Heart left ventricle (tissue), 16 donors: ENCODE measurements at places on chromosomes 5 and 9.

DNA sequence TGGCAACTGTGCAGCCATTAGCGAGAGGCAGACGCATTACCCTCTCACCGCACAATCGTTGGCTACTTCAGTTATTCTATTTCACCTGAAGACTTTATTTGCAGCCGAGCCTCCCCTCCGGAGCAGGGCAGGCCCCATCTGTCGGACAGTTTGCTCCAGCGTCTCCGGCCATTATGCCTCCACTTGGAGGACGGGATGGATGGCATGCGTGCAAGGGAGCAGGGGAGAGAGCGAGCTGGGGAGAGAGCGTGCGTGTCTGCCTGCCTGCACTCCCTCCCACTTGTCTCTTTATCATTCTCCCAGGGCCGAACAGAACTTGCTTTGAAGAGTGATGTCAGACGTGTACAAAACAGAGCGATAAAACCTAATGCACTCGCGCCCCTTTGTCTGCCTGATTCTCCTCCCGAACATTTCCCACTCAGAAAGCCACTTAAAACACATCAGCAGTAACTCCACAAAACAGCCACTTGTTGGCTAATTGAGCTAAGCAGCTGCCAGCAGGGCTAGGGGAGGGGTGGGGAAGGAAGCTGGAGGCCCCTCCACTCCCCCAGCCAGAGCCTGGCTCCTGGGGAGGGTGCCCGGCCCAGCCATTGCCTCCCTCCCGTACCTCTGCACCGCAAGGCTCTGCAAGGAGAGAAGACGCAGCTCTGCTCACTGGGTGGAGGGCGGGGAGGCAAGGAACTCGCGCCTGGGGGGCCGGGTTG lies 43.4 kb upstream of the FUBP3 start:
- no peak for DNase-seq

DNA sequence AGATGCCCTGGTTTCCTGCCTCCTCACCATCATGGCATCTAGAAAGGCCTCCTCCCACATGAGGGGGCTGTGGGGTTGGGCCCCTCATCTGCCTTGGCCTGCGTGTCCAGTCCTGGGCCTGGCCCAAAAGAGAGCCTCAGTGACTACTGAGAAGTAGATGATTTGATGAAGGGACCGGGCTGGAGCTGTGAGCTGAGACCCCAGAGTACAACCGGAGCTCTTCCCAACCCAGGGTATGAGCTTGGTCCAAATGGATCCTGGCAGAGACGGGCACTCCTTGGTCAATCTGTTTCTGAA lies 62.9 kb downstream of the FGF18 start:
- DNase-seq = no peak

DNA sequence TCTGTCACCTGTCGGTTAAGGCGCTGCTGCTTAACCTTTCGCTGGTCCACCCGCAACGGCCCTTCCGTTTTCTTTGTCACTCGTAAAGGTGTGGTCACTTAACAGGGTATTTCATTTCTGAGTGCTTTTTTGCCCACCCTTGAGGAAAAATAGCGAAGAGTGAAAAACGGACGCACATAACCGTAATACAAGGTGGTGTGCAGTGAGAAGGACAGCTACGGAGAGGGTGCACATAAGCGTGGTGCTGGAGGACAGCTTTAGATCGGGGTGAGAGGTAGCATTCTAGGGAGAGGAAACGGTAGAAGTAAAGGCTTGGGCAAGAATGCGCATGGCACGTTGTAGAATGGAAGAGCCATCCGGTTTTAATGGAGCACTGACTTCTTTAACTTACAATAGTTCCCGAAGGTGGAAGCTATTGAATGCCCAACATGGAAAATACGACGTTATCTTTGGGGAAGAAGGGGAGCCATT lies 761 bp downstream of the CCT5 start:
- no peak for DNase-seq

- DNase-seq = no peak
These were observed 305.1 kb upstream of the RGMB start for GRCh38 chr5:98468188-98468869.

DNA sequence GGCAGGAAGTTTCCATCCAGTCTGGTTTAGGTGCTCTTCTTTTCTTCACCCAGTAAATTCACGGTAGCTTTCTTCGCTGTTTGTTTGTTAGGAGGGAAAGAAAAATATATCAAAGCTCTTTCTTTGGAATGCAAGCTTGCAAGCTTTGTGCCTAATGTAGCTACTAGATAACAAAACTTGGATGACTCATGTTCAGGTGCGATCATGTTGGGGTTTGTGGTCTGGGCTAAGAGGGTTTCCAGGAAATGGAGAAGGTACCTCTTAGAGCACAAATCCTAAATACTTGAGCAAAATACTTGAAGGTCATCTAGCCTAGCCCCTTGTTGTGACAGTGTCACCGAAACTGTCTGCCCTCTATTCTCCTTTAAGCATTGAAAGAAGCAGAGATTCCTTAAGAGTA lies 17.7 kb downstream of the SRP19 start:
- DNase-seq = no peak

- no peak for DNase-seq
These were observed 625 bp upstream of the UBLCP1 start for GRCh38 chr5:159262472-159262858.

DNA sequence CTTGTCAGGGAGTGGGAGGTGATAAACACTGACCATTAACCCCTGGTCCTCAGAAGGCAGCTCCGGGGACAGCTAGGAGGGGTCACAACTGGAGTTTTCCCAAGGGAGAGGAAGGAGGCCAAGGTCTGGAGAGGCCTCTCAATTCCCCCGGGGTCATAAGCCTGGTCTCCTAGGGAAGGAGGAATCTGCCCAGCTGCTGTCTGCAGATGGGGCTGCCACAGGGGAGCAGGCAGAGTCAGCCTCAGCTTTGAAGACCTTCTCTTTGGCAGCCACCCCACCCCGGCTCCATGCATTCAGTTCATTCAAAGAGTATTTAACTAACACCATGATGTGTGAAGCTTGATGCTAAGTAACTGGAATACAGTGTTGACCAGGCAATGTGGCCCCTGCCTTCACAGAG lies 74.6 kb upstream of the HSPA9 start:
- no peak for DNase-seq

DNA sequence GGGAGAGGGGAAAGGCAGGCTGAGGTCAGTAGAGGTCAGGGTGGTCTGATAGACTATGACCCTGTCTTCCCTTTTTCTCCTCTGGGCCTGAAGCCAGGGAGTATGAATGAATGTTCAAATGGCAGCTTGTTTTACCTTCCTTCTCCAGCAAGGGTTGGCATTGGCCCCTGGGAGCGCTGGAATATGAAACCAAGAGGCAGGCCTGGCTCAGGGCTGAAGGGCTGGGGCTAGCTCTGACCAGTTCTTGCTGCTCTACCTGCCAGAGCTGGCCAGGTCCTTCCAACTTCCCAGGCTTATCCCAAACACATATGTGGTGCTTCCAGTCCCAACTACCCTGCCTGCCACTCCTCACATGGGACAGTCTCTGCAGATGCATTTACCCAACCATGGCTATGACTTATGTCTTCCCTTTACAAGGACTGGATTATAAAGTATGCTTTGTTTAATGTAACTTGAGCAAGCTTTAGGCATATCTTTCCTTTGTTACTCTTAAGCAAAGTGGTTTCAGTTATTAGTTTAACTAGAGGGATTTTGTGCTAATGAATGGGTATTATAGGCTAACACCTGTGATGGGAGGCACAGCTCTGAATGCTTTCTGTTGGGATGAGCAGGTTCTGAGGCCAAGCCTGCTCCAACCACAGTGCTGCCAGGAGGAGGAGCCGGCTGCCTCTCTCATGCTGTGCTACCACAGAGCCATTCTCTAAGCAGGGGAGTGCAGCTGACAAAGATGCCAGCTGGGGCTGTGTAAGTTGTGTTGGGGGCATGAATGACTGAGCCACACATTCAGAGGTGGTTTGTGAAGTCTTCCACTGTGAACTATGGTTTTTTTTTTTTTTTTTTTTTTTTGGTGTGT lies 6.1 kb downstream of the CCNI2 start:
- no peak for DNase-seq

- no peak for DNase-seq
These were observed 212.2 kb downstream of the PCSK1 start for GRCh38 chr5:96220610-96221390.

GRCh38 chr5:73652391-73652790 lies 26.4 kb downstream of the ARHGEF28 start:
- DNase-seq = no peak

DNA sequence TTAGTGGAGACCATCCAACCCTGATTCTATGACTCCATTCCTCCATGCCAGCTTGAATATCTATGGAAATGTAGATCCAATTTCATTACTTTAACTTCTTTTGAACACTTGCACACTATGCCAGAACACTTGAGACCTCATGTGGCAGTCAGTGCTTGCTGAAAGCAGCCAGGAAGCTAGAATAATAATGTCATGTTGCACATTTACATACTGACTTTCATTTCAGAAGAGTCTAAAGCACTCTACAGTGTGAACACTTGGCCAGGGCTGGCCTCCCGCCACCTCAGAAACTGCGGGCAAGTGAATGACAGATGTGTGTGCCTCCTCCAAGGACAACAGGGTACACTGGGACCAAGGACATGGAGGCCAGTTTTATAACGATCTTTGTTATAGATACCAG lies 97.3 kb downstream of the SLF1 start:
- no peak for DNase-seq

DNA sequence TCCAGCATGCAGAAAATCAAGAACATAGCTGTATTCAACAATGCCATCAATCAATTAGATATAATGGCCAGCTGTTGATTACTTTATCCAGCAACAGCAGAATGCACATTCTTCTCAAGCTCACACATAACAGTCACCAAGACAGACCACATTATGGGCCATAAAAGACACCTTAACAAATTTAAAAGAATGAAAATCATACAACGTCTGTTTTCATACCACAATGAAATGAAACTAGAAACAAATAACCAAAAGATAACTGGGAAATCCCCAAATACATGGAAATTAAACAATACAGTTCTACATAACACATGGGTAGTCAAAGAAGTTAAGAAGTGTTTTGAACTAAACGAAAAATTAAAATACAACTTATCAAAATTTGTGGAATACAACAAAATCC lies 130.9 kb upstream of the GNA14 start:
- no peak for DNase-seq

GRCh38 chr5:3786165-3786564 lies 190.5 kb downstream of the IRX1 start:
- DNase-seq = no peak

DNA sequence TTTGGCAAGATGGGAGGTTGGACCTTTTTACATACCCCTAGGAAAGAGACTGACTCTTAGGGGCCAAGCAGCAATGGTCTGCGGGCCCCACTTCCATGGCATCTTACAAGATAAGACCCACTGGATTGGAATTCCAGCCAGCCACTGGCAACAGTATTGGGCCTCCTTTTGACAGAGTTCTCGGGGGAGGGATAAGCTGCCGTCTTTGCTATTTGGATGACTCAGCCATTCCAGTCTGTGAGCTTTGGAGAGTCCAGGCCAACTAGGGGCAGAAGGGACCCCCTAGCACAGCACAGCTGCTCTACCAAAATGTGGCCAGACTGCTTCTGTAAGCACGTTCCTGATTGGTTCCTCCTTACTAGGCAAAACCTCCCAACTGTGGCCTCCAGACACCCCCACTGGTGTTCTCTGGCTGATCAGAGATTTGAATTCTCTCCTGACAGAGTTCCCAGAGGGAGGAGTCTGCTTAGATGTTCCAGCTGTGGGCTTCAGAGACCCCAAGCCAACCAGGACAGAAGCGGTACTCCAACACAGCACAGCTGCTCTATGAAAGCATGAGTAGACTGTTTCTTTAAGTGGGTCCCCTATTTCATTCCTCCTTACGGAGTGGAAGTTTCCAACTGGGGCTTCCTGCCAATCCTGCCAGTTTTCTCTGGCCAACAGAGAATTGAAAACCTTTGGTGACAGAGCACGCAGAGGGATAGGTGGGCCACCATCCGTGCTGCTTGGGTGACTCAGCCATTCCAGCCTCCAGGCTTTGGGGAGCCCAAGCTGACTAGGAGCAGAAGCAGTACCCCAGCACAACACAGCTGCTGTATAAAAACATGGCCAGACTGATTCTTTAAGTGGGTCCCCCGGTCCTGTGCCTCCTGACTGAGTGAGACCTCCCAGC lies 672.1 kb upstream of the RIOK2 start:
- DNase-seq = peak; percentile 30

DNA sequence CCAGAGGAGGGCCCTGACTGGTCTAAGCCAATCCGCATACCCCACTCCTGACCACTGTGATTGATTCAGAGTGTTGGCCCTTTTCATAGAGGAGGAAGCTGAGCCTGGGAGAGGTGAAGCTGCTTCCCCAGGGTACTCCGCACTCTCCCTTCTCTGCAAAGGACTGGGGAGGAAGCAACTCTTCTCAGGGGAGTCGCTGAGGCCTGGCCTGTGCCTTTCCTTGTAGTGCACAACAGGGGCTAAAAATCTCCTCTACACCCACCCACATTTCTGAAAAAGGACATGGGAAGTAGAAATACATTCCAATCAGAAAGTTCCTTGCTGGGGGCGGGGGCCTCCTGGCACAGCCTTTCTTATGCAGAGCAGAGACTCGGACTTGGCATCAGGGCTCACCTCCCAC lies 22.2 kb downstream of the AK8 start:
- no peak for DNase-seq

- DNase-seq = no peak
These were observed 14.1 kb upstream of the CARD19 start for GRCh38 chr9:93081931-93082330.

- DNase-seq = no peak
These were observed 529 bp downstream of the UBAC1 start for GRCh38 chr9:135960411-135961276.

- DNase-seq = no peak
These were observed 84.3 kb downstream of the SLF1 start for GRCh38 chr5:94702729-94703128.

- no peak for DNase-seq
These were observed 207.1 kb downstream of the GABRG2 start for GRCh38 chr5:162274679-162275078.

DNA sequence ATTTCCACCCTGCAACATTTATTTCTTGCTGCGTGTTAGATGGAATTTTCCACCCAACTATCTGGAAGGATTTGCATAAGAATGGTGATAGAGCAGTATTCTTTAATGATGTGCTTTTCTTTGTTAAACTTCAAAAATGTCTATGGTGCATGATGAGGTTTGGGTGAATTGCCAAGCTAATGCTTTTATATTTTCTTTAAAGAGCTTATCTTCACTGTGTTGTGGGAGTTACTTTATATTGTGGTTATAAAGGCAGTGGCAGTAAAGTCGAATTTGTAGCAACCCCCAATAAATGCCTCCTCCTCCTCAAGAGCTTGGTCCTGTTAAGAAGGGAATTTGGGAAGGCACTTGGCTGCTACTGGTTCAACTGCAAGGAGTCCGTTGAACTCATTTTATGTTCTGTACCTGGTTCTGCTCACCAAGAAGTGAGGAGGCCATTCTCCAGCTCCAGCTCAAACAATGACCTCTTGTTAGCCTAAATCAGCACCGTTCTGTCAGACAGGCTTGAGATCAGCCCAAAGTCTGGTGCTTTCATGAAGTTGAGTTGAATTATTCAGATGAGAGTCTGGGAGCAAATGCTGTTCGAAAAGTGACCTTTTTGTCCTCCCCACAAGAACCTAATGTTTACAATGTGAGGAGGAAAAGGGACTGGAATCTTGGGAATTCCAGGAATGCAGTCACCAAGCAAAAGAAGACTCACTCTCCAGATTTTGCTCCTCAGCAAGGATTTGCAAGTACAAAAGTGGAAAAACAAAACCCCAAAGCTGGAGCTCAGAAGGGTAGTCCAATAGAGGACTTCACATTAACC lies 217.0 kb downstream of the TMEM38B start:
- no peak for DNase-seq
